ENCODE measurements at places on chromosomes 7 and 10.

DNA sequence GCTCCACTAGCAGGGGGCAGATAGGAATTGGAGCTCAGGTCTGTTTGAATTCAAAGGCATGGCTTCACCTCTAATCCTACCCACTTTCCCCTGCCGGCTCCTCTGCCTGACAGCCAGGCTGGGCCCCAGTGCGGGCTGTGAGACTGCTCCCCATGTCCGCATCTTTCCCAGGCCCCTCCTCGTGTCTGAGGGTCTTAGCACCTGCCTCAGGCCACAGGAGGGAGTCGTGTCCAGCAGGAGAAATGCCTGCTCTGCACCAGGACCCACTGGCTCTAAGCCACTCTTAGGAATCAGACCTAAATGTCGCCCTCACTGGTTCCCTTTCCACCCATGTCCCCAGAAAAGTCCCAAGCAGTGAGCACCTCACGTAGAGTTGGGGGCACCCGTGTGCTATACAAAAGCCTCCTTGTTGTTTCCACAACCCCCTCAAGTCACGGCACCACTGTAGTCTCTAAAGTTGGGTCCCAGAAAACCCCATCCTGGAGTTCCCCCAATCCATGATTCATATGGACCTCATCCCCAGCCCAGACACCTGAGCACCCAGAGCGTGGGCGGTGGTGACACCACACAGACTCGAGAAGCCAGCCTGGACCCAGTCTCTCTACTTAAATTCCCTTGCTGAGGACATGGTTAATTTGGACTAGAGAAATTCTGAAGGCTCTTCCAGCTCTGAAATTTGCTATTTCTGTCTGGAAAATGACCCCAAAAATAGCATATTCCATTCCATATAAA, 466.4 kb upstream of the ZMIZ1 start:
- H3K36me3 ChIP-seq: no peaks in the 10 kb centered on the region
- H3K27me3 ChIP-seq: peaks cover 8% of the 10 kb centered on the region
- H3K4me3 ChIP-seq: no peak overlapping the region
- no peak for DNase-seq

DNA sequence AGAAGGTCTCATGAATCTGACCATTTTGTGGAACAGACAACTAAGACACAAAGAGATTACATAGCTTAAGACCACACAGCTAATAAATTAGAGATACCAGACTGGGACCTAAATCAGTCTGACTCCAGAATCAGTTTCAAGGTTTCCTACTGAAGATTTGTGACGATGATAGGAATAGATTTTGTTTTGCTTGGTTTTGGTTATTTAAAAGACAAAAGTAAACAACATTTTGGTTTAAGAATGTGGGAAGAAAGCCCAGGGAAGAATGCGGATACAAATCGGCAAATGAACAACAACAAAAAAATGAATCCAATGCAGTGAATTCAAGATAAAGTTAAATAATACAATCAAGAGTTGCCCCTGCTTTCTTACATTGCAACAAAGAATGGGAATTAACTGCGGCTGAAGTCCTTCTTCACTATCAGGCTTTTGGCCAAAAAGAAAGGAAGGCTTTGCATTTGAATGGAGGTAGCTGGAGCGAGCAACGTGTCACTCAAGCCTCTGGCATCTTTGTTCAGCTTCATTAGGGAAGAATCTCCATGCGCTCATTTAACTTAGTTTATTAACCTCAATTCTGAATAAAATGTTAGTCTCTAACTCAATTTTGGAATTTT, 210.8 kb downstream of the ADAM12 start:
- no peaks in the 10 kb centered on the region for H3K27me3 ChIP-seq
- no peaks in the 10 kb centered on the region for H3K36me3 ChIP-seq
- H3K4me1 ChIP-seq: no peaks in the 10 kb centered on the region

DNA sequence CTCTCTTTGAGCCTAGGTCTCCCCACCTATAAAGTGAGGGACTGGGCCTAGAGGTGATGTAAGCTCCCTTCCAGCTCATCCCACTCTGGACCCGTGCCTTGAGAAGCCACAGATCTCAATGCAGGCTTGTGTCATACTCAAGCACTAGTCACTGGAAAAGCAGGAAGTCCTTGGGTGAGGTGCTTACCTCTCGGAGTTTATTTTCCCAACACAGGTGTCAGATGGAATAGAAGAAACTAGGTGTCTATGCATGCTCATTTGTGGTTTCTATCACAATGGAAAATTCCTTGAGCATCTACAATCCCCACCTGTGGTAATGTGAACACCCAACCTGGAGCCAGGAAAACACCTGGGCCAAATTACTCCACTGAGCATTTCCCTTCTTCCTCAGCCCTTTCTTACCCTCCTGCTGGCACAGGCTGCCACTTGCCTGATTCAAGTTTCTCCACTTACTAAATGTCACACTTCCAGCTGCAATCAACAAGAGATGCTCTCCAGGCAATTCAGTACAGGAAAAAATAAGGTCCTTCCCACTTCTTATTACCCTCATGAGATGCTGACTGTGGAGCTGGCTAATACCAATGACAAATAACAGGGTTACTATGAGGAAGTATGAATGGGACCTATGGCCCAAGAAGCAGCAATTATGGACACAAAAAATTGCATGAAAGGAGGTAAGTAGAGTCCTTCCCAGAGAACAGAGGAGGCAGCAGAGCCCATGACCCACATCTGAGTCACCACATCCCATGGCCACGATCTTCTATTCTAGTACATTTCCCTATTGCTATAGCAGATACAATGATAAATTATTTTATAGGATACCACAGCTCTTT, 13.1 kb downstream of the LSM5 start:
- no peaks in the 10 kb centered on the region for H3K36me3 ChIP-seq
- peaks cover 7% of the 10 kb centered on the region for H3K4me1 ChIP-seq

GRCh38 chr10:127899766-127900387, 7.0 kb upstream of the PTPRE start:
- no peak overlapping the region for H3K27ac ChIP-seq
- H3K27me3 ChIP-seq: peaks cover 41% of the 10 kb centered on the region
- no peak for DNase-seq
- no peaks in the 10 kb centered on the region for H3K36me3 ChIP-seq
- H3K4me3 ChIP-seq: no peak overlapping the region

DNA sequence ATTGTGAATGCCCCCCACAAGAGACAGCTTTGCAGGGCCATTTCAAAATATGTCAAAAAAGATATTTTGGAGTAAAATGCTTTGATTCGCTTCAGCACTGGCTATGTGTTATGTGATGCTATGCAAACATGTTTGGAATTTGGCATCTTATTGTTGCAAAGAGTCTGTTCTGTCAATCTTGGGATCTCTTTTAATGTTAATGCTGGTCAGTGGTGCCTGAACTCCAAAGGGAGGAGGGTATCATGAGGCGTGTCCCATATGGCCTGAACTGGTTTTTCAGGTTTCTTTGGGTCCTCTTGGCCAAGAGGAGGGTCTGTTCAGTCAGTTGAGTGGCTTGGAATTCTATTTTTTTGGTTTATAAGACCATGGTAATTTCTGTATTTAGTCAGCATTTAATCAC, 81.4 kb downstream of the HECW1 start:
- no peaks in the 10 kb centered on the region for H3K36me3 ChIP-seq
- no peak for DNase-seq
- H3K27ac ChIP-seq: no peak overlapping the region
- no peak overlapping the region for H3K4me3 ChIP-seq
- H3K27me3 ChIP-seq: peaks cover 14% of the 10 kb centered on the region

- no peak overlapping the region for H3K4me3 ChIP-seq
- H3K27me3 ChIP-seq: peaks cover 10% of the 10 kb centered on the region
- no peak overlapping the region for H3K27ac ChIP-seq
- no peaks in the 10 kb centered on the region for H3K4me1 ChIP-seq
These were observed 38.0 kb upstream of the GPAM start for GRCh38 chr10:112221545-112221944.

Data from activated naive CD8-positive, alpha-beta T cell treated with anti-CD3 and anti-CD28 coated beads, Interleukin-2, amount 10 ng/mL, durations not matched to agents 7 days and 5 days (primary cell).